ENCODE measurements at places on chromosomes 2 and 18.

DNA sequence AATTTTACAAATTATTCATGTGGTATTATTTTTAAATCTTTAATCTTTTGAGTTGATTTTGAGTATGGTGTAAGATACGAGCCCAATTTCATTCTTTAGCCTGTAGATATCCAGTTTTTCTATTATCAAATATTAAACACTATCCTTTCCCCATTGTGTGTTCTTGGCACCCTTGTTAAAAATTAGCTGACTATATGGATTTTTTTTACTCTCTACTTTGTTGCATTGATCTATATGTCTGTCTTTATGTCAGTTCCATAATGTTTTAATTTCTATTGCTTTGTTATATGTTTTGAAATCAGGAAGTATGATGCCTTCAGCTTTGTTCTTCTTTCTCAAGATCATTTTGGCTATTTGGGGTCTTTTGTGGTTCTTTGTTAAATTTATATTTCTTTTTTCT lies 80.9 kb upstream of the ZNF804A start:
- no peak for DNase-seq

DNA sequence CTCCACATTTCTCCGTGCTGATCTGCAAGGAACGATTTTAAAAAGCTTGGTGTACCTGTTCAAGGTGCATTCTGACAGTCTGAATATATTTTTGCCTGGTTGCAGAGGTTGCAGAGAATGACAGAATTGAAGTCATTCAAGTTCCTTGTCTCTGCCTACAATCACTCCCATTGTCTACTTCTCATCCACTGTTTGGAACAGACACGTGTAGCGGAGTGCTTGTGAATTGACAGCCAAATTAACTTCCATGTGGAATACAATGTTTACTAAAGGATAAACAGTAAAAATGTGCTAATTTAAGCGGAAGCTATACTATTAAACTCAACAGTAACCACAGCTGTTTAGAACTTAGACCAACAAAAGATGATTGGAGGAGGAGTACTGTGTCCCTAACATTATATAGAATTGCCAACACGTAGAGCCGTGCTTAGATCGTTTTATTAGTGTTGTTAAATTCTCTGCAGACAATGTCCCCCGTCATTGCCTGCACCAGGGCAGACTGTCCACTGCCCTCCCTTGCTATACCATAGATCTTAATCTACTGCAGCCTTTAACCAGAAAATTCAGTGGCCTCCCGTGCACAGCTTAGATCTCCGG lies 87.3 kb upstream of the ZCCHC2 start:
- peak; percentile 82 for DNase-seq

DNA sequence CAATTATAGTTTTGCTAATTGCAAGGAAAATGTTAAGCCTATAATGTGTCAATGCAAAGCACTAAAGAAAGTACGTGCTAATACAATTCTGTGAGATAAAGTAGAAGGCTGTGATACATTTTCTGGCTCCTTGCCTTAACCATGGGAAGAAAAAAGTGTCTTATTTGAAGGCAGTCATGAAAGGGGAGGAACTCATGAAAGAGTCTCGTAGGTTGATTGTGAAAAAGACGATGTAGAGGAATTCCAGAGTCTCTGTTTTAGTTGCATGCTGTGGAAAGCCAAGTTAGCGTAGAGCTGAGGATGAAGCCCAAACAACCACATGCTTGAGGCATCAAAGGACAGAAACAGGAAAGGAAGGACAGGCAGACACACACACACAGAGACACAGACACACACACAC lies 214.1 kb downstream of the MEIS1 start:
- DNase-seq, result no peak

DNA sequence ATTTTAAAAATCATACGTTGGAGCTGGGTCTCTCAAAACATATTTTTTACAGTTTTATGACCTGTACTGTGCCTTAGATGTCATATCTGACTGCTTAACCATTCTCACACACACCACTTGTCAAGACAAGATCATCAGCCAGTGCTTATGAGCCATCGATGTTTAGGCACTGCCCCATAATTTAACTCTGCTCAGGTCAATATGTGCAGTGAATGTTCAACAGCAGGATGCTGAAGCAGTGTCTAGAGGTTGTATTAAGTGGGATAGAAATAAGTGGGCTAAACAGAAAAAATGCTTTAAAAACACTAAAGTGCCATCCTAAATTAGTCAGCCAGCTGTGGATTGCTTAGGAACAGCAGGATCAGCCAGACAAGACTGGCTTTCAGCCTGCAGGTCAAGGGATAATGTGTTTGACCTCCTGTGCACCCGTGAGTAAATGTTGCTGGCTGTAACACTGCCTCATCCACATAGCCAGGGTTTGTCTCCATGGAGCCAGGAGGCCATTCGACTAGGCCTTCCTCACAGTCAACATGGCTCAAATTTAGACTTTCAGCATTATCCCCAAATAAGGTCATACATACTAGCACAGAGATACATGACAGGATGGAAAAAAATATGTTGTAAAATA lies 139.0 kb upstream of the NXPH2 start:
- no peak for DNase-seq

GRCh38 chr2:214497489-214497888 lies 86.6 kb downstream of the VWC2L start:
- DNase-seq, result no peak

DNA sequence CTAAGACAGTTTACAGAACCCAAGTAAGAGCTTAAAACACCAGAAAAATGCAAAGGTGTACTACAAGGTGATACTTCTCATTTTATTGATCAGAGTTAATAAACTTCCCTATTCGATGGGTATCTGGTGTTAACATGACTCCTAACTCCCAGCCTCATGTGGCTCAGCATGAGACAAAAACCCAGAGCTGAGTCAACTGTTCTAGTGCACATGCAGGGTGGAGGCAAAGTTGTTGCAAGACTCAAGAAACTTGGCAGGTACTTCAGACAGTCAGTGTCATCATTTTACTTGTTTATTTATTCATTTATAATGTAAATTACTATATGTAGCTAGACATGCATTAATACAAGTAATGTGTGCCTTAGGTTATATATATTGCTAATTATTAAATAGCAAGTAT lies 216.6 kb upstream of the DSEL start:
- DNase-seq, result no peak

DNA sequence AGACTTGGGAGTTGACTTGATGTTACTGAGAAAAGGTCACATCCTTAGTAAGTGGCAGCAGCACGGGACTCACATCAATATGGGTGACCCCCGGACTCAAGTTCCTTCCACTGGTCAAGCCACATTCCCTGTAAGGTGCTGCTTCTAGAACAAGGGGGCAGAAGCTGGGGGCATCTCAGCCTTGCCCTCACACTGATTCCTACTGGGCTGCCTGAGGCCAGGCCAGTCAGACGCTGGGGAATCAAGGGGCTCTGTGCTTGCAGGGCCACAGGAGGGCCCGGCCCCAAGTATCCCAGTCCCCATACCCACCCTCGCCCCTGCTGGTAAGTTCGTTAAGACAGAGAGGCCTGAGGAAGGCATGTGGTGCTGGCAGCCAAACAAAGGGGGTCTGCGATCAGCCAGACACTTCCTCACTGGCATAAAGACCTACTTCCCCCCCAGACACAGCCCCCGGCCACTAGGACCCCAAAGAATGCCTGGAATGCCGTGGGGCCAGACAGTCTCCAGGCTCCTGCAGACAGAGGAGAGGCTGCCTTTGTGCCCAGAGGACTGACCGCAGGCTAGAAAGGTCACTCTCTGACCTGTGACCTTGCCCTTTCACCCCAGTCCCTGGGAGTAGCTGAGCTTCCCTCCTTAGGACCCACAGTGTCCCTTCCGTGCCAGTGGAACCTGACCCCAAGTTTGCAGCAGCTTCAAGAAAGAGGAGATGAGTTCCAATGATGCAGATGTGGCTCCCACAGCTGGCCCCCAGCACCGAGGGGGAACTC lies 83.6 kb downstream of the HS1BP3 start:
- DNase-seq, result no peak

GRCh38 chr2:193584522-193584938 lies 1389.8 kb upstream of the TMEFF2 start:
- no peak for DNase-seq

GRCh38 chr2:17518212-17519154 lies at the start of gene RAD51AP2:
Gene RAD51AP2, minus strand, starts transcription at chr2:17518440. Its CDS starts 25 bp downstream, at chr2:17518415.
- peak; percentile 38 for DNase-seq

- DNase-seq, result peak; percentile 25
Measured at GRCh38 chr2:118089139-118089800, 999 bp downstream of the INSIG2 start.

- DNase-seq, result peak; percentile 26
Measured at GRCh38 chr2:176088048-176088936, 4.2 kb upstream of the HOXD13 start.

GRCh38 chr2:215460682-215461382 lies 25.0 kb upstream of the FN1 start:
- DNase-seq, result no peak

GRCh38 chr2:239605409-239605808 lies 204.6 kb upstream of the HDAC4 start:
- DNase-seq, result no peak
